ENCODE measurements at places on chromosomes 13 and 19.

- peak; percentile 36 for DNase-seq
These were observed 22.1 kb upstream of the F7 start for GRCh38 chr13:113083402-113084061.

DNA sequence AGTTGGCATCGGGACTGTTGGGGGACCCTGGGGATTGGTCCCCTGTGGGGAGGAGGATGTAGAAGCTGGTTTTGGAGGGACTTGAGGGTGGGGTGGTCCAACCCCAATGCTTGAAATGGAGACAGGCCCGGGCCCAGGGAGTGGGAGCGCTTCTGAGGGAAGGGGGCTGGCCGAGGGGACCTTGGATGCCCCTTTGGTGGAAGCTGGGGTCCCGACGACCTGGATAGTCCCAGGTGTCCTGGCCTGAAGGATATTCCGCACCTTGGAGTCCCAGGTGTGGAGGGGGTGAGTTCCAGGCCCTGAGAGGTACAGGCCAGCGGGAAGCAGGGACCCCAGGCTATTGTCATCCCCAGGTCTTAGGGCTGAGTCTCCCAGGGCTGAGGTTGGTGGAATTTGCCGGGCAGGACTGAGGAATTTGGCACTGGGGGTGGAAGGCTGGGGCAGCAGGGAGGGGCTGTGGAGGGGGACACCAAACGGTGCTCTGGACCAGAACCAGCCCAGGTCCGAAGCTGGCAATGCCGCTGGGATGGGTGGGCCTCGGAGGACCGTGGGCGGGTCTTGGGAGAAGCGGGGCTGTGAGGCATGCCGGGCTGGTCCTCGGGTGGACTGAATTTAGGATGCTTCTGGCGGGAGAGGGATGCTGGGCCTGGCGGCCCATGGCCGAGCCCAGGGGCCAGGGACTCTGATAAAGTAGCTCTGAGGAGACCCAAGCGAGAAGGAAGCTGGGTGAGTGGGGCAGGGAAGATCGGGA lies 1.8 kb downstream of the HDGFL2 start:
- DNase-seq = no peak

DNA sequence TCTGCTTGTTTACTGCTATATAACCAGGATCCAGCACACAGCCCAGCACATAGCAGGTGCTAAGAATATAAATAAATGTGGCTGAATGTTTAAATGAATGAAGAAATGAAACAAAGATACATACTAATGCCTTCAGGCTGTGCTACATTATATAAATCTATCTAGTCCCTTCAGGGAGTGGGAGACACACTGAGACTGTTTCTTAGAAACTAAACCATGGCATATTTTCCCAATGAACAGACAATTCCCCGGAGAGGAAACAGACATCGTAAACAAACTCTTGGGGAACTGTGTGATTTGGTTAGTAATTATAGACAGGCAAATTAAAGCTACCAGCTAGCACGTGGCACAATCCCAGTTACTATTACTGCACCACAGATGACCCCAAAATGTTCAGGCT lies 9.7 kb upstream of the FEM1A start:
- DNase-seq = no peak

DNA sequence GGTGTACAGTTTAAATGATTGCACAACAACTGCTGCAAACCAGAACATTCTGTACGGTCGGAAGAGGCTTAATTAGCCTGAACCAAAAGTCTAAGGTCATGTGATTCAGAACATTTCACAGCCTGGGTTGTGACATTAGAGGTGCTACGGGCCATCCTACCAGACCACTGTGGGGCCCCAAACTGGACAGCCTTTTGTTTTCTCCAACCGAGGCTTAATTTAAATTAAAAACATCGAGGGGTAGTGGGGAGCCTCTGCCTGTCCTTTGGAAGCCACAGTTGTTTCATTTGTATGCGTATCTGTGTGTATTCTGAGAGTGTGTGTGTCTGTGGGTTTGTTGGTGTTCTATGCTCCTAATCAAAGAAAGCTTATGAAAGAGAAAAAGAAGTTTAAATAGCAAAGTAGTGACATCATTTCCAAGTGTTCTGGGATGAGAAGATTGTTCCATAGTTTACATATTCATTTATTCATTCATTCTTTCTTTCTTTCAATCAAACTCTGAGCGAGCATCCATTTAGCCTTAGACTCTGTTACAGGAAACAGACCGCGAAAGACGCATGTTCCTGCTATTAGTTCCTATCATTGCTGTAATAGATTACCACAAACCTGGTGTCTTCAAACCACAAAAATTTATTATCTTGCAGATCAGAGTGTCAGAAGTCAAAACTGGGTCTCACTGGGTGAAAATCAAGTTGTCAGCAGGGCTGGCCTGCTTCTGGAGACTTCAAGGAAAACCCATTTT lies 444.8 kb downstream of the FOXO1 start:
- no peak for DNase-seq

DNA sequence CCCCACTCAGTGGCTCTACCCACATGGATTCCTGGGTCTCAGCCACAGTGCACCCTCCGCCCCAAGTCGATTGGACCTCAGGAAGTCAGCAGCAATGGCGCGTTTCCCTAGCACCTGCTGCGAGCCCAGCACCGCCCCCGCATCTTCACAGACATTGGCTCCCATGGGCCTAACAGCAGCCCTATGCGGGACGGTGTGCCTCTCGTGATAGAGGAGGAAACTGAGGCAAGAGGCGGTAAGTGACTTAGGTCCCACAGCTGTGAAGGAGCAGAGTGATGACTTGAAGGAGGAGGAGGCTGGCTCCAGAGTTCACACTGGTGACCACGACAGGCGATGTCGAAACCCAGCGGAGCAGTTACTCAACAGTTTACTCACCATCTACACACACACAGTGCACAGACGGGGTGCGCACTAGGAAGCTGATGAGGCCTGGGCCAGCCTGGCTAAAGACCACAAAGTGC lies 104.5 kb upstream of the SOX1 start:
- no peak for DNase-seq

DNA sequence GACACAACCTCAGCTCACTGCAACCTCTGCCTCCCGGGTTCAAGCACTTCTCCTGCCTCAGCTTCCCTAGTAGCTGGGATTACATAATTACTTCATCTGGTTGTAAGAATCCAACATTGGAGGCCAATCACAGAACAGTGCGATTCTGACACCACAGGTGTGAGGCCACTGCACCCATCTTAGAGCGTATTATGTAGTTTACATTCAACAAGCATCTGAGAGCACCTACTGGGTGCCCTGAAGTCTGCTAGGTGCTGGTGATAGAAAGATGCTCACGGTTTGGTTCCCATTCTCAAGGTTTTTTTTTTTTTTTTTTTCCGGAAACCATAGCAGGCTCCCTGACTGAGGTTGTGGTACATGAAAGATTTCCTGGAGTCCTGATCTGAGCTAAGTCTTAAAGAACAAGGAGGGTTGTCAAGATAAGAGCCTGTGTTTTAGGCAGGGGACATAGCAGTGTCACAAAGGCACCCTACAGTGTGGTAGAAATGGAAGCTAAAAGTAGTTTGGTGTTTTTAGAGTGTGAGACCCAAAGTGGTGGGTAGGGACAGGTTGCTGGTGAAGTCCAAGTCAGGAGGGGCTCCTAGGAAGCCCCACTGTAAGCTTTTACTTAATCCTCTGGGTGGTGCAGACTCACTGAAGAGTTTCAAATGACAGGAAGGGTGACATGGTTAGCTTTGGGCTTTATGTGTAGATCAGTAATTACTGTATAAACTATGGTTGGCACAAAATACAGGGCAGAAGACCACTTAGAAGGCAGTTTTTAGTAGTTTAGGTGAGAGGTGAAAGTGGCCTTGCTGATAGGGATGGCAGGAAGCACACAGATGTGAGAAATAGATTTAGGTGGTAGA lies 15.2 kb downstream of the SAE1 start:
- no peak for DNase-seq

GRCh38 chr19:34502582-34503411 lies 21.2 kb downstream of the WTIP start:
- DNase-seq = no peak

GRCh38 chr13:101567841-101568240 lies 115.4 kb downstream of the ITGBL1 start:
- no peak for DNase-seq

DNA sequence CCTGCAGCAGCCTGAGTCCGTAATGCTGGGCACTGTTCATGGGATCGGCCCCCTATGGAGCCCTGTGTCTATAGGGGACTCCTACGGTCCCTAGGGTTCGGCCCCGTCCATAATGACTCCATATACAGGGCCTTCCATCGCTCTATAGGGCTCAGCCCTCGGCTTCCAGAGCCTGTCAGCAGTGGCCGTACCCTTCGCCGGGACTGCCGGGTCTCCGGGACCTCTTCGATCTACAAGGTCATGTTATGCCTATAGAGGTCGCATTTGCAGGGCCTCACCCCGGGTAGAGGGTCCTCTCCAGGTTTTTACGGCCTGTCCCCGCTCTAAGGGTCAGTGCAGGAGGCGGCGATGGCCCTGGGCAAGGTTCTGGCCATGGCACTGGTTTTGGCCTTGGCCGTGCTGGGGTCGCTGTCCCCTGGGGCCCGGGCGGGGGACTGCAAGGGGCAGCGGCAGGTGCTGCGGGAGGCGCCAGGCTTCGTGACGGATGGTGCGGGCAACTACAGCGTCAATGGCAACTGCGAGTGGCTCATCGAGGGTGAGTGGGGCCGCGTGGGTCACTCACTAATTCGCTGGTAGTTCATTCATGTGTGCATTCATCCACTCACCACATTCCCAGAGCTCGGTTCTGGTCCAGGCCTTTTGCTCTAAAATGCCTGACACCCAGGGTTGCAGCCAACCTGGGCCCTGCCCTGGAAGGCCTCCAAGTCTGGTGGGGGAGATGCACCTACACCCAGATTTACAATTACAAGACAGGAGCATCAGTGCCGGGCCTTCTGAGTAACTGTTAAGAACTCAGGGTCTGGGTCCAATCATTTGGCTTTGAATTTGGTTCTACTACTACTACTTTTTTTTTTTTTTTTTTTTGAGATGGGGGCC lies 699 bp downstream of the MEGF8 start:
- DNase-seq = no peak

DNA sequence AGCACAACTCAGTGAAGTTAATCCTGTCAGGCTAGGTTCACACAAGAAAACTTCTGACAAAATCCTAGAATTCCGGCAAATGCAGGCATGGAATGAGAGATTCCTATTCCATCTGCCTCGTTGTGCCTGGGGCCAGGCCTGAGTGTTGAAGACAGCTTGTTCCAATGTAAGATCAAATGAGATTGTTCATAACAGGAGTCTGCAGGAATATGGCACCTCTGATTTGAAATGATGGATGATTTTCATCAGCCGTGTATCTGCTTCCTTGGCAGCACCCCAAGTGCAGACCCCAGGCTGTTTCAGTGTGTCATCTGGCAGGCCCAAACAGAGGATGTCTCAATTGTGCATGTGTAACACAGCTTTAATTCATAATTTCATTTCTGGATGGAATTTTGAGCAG lies 35.3 kb upstream of the SACS start:
- no peak for DNase-seq

GRCh38 chr19:10797541-10798256 lies 38.3 kb downstream of the TMED1 start:
- no peak for DNase-seq

DNA sequence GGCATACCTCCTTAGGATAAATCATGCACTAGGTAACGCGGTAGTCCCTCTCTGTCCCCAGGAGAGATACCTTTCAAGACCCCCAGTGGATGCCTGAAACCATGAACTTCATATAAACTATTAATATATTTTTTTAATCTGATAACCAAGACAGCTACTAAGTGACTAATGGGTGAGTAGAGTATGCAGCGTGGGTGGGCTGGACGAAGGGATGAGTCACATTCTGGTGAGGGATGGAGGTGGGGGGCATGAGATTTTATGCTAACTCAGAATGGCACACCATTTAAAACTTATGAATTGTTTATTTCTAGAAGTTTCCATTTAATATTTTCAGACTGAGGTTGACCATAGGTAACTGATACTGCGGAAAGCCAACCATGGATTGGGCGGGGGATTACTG lies 46.2 kb downstream of the CDK8 start:
- DNase-seq = no peak

DNA sequence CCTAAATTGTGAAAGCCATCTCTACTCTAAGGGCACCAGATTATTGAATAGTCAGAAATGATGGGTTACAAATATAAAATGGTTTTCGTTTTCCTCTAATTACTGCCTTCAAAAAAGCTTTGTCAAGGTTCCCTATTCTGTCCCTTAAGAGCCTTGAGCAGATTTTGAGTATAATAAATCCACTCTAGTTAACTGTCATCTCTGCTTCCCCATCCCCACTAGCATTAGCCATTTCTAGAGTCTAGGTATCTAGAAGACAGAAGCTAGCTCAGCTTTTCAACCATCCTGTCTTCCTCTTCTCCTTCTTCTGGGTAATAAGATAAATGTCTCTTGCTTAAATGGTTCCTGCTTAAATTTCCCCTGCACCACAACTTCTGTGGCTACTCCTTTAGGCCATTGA lies 290.4 kb downstream of the DACH1 start:
- no peak for DNase-seq

DNA sequence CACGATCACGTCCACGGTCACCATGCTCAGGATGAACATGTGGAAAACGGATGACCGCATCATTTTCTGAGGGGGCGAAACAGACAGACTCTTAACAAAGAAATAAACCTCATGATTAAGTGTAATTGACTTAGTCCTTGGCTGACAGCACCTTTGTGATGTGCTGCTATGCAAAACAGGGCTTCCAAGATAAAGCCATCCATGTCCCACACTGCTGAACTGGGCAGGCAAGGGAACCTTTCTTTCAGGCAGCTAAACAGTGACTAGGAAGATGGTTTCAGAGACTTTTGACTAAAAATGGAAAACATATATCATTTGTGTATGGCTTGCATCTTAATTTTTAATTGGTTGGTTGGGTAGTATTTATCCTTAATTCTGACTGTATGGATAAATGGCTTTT lies 157.8 kb downstream of the NALCN start:
- DNase-seq = no peak

GRCh38 chr19:51760697-51761356 lies at the start of gene FPR2:
FPR2 (plus strand) TSS chr19:51761180; CDS start chr19:51768659, 7,479 bp downstream.
- DNase-seq = no peak

- DNase-seq = no peak
These were observed 1.9 kb upstream of the VASP start for GRCh38 chr19:45505151-45505995.

GRCh38 chr13:85236413-85236812 lies 562.8 kb downstream of the SLITRK6 start:
- no peak for DNase-seq

DNA sequence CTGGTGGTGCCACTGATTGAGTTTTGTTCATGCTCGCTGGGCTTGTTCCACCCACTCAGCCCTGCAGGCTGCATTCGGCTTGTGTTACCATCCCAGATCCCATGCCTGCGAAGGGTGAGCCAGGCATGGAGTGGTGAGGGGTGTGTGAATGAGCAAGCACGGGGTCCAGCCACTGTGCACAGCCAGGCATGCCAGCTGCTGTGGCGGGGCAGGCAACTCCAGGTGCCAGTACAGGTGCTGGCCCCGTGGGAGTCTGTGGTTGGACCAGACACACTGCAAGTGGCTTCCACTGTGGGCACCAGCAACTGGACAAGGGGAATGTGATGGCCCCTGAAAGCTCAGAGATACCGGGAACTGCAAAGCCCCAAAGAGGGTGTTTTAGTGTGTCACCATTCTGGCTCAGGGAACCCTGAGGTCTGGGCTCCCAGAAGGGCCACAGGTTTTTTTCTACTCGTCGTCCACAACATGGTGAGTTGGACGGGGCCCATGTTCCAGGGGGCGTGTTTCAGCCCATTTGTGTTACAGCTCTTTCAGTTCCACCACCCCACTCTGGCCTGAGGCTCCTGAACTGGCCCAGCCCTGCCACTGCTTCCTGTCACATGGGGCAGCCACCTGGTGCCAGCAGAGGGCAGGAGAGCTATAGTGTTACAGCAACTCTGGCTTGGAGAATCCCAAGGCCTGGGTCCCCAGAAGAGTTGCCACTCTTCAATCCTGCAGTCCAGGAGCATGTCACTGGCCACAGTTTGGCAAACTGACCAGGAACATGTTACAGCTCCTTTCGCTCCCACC lies 217.0 kb upstream of the OBI1 start:
- no peak for DNase-seq

GRCh38 chr13:105979131-105980011 lies 556.1 kb downstream of the EFNB2 start:
- DNase-seq = no peak
